ENCODE measurements at places on chromosomes 2 and 18.

DNA sequence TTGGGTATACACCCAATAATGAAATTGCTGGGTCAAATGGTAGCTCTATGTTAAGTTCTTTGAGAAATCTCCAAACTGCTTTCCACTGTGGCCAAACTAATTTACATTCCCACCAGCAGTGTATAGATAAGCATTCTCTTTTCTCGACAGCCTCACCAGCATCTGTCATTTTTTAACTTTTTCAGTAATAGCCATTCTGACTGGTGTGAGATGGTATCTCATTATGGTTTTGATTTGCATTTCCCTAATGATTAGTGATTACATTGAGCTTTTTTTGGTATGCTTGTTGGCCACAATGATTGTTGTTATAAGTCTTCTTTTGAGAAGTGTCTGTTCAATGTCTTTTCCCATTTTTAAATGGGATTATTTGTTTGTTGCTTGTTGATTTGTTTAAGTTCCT lies 50.4 kb upstream of the EPAS1 start:
- no peak for DNase-seq

- DNase-seq: no peak
Observed at GRCh38 chr18:7927119-7927518, 360.0 kb downstream of the PTPRM start.

DNA sequence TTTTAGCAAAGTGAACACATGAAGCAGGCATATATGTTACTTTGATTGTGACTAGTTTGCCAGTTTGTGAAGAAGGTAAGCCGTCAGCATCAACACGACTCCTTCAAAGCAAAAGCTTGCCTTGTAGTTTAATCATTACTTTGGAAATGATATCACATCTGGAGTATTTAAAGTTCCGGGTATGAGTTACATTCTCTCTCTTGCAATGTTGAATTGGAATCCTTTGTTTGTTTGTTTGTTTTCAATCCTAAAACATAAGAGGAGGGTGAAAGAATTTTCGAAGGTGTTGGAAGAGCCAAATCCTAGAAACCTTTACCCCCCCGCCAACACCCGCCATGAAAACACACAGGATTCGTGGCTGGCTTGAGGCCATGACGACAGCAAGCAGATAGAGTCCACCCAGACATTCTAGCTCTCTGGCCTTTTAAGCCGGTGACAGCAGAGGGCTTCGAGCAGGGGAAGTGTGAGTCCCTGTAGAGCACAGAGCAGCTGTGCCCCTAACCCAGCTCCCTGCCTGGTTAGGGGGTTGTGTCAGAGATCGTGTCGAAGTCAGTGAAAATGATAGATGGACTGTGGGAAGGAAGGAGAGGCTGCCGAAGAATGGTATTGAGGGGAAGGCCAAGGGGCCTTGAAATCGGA lies 103.8 kb upstream of the SMIM21 start:
- no peak for DNase-seq

DNA sequence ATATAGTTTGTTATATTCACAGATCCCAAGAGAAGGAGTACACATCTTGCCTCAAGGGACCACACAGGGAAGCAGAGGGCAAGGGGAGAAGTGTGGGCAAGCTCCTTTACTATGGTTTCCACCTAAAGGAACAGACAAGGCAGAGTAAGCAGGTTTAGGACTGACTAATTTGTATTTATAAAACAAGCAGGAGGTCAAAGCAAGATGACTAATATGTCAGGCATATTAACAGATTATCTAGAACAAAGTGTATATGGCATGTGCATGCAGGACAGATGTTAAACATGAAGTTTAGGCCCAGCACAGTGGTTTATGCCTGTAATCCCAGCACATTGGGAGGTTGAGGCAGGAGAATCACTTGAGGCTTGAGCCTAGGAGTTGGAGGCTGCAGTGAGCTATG lies 3.7 kb upstream of the LRP2 start:
- DNase-seq: no peak

- no peak for DNase-seq
Observed at GRCh38 chr2:202514732-202515131, 120.0 kb upstream of the FAM117B start.

DNA sequence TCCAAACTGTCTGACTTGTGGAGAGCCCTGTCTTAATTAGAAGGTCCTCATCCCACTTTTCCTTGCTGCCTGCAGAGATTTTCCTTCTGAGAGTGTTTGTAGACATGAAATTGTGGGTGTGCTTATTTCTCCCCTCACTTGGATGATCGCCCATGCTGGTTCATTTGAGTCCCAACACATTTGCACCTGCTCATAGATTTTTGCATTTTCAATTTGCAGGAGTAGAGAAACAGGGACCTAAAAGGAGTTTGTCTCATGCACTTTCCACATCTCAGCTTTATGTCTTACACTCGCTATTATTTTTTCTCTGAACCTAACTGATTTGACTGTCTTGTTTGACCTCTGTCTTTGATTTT lies 33.2 kb upstream of the FHL2 start:
- DNase-seq: no peak

All from anterior cingulate cortex (tissue), 58 donors.